ENCODE measurements at places on chromosomes 11 and 22.

- DNase-seq: no peak
These were observed 144.0 kb downstream of the FBXO7 start for GRCh38 chr22:32618441-32619140.

GRCh38 chr22:26904483-26904882, 247.1 kb downstream of the MIAT start:
- no peak for DNase-seq

DNA sequence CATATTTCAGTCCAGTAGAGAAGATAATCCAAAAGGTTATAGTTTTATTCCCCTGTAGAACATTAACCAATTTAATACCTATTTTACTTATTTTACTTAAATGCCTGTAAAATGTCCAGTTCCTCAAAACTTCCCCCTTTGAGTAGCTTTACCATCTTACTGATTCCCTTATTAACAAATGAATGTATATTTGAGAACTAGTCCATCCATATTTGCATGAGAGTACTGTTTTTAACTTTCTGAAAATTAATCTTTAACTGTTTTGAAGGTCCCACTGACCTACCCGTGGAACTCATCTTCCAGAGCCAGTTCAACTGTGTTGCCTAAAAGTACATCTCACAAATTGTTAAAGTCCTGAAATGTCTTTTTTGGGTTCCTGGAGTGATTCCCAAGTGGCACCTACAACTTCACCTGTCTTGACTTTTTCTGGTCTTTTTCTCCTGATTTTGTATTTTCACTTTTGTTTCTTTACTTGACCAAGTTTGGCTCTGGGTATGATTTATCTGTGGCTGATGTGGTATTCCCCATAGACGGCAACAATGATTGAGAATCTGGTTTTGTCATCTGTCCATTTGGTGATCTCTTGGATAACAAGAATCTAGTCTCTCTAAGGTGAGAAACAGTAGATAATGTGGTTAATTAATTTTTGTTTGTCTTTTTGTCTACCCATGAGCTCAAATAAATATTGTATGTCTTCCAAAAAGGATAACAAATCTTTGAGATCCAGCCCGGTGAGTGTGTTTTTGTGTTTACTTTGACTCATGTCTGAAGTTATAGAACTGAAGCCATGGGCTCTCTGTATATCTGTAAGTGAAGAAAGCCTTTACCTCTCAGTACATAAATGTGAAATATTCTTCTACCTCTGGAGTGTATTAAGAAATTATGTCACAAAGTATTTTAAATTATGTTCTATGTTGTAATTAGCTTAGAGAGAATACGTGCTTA, 174.2 kb downstream of the ETS1 start:
- no peak for DNase-seq

DNA sequence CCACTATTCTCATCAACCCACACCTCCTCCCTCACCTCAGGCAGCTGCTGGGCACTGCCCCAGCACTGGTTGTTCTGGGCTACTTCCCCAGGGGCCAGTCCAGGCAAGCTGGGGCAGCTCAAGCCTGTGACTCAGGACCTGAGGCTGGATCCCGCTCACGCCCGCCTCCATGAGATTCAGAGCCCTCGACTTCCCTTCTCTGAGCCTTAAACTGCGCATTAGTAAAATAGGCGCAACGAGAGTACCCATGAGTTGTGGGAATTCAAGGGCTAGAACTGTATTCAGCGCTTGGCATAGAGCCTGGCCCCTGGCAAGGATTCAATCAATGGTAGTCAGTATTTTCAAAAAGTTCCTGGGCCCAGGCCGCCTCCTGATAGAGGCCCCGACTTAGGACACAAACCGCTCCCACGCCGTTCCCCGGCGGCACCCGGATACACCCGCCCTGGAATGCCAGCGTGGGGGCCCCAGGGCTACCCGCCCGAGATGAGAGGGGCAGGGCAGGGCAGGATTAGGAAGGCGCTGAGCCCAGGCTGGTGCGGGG, 723 bp upstream of the CD82 start:
- DNase-seq: no peak

DNA sequence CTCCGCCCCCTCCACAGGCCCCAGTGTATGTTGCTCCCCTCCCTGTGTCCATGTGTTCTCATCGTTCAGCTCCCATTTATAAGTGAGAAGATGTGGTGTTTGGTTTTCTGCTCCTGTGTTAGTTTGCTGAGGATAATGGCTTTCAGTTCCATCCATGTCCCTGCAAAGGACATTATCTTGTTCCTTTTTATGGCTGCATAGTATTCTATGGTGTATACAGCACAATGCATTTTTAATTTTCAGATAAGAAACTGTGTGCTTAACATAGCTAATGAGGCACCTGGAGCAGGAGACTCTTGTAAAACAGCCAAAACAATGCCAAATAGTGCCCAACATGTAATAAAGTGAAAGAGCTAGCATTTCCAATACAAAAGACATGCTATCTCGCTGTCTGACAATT, 21.8 kb downstream of the ALG9 start:
- no peak for DNase-seq

- DNase-seq: no peak
These were observed 47.9 kb upstream of the DDI1 start for GRCh38 chr11:103988595-103988969.

DNA sequence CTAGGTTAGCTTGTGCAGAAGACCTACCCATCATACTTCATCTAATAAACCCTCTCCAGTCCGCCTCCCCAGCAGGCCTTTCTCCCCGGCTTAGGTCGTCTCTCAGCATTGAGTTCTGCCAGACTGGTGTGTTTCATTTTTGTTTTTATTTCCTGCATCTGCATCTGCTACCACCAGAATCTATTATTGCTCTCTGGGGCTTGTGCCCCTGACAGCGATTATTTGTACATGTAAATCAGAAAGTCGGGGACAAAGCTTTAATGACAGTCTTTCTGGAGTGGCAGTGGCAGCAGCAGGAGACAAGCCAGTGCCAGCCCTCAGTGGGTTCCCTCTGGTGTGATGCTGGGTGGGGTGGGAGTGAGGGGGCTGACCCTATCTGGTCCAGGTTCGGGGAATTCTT, 127.5 kb downstream of the PKNOX2 start:
- no peak for DNase-seq

DNA sequence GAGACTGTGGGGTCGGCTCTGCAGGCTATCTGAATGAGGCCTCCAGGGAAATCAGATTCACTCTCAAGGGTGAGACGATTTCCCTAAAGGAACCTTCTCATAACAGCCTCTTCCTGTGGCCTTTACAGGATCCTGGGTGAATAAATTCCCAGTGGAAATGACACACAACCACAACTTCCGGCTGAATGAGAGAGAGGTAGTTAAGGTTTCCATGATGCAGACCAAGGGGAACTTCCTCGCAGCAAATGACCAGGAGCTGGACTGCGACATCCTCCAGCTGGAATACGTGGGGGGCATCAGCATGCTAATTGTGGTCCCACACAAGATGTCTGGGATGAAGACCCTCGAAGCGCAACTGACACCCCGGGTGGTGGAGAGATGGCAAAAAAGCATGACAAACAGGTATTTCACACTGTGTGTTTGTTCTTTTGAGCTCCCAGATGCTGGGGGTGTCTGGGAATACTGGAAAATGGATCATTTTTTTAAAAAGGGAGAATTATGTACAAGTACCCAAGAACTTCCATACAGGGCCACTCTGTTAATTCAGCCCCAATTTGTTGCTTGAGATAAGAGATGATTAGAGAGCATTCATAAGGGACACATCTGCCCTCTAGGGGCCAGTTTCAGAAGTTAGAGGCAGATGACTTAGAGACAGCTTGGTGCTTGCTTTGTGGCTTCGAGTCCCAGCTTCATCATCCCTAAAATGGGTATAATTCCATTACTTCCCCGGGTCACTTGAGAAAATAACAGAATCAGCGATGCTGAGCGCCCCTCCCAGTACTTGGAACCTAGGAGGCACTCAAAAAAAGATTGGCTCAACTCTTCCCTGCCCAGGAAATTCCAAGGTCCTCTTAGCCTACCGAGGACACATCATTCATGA, 10.2 kb downstream of the SERPIND1 start:
- DNase-seq: peak; percentile 44

DNA sequence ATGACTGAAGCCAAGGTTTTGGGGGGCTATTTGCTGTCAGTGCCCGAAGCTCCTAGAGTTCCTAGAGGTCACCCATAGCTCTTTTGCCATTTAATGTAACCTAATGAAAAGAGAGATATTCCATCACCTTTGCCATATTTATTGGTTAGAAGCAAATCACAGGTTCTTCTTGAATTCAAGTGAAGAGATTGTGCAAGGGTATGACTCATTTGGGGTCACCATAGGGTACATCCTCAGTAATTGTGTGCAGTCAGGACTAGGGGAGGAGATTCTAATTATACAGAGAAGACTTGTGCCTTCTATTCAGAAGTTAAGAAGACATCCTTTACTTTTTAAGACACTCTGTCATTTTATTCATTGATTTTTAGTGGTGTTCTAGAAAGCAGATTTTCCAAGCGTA, 6.9 kb upstream of the PRAME start:
- no peak for DNase-seq

GRCh38 chr11:99773646-99774045, 752.9 kb downstream of the CNTN5 start:
- no peak for DNase-seq

- DNase-seq: no peak
These were observed 330.3 kb upstream of the PITPNB start for GRCh38 chr22:28249402-28249801.

DNA sequence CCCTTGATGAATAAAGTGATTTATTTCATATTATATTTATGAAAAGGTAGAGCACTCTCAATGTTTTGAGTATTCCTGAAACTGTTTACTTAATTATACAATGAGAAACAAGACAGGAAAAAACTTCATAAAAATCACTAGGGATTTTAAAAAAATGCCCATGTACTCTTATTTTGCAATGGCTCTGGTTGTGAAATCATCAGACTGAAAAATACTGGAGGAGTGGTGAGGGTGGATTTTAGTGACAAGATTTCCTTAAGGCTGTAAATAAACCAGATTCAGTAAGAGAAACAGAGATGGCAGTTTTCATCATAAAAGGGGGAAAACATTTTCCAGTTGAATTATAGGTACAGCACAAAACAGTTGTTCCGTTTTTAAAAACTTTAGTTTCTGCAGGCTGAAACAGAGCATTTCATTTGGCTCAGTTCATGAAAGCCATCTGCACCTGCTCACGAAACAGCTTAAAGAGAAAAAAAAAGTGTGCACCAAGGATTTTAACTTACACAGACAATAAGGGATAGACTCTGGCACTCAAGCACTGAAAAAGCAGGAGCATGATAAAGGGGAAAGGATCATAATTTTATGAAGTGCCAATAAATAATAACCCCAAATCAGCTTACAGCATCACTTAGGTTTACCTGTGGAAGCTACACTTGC, 100.7 kb downstream of the MAML2 start:
- no peak for DNase-seq

GRCh38 chr22:38967451-38968450, 10.3 kb downstream of the APOBEC3A start:
- DNase-seq: no peak

- DNase-seq: no peak
These were observed 32.5 kb upstream of the FZD4 start for GRCh38 chr11:86987679-86988078.

DNA sequence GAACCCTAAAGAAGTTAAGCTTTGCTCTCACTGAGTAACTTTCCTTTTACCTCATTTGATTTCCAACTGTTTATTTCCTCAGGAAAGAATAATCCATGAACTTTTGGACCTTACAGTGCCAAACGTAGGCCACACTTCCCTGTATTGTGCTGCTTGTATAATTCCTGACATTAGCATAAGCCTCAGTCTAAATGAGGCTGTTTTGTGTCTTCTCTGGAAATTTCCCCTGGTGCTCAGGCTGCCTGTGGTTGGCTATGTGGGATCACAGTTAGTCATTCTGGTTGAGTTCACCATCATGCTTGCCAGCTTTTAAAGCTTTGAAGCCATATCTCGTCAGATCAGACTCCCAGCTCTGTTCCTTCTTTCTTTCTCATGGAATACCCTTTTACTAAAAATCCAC, 107.0 kb downstream of the FAM76B start:
- DNase-seq: no peak

All from CD4-positive, alpha-beta memory T cell (primary cell).